ENCODE measurements at places on chromosomes 4 and X.

GRCh38 chr4:94228493-94229216 is 21.0 kb downstream of the SMARCAD1 start:
- DNase-seq: no peak

- DNase-seq: no peak
Observed at GRCh38 chr4:185192059-185192458, 11.7 kb downstream of the CFAP97 start.

GRCh38 chrX:153551135-153551534 is 33.7 kb downstream of the ATP2B3 start:
- DNase-seq: no peak

DNA sequence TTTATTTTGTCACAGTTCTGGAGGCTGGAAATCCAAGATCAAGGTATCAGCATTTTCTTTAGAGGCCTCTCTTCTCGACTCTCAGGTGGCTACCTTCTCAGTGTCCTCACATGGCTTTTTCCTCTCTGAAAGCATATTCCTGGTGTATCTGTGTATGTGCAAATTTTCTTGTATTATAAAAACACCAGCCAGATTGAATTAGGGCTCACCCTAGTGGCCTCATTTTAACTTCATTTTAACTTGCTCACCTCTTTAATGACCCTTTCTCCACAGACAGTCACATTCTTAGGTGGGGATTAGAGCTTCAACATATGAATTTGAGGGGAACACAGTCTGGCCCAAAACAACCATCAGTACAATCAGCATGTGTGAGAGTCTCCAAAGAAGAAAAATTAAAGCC is 542.4 kb upstream of the FAM241A start:
- DNase-seq: no peak

- no peak for DNase-seq
Observed at GRCh38 chrX:33183361-33183760, 28.0 kb downstream of the DMD start.

GRCh38 chrX:76253432-76253831 is 80.6 kb downstream of the PBDC1 start:
- peak; percentile 33 for DNase-seq

- no peak for DNase-seq
Observed at GRCh38 chr4:74015126-74015780, 16.8 kb upstream of the CXCL5 start.
